ENCODE measurements at places on chromosomes 3 and 15. TPM values are rescaled to one million over a fixed set of nuclear protein-coding genes. Genes with fewer than 3 reads are reported as not detected.

Gene SOX2
- polyA plus RNA-seq, result not detected

Gene SLC28A1
- 51.2 TPM for polyA plus RNA-seq

Gene ROPN1
- polyA plus RNA-seq, result not detected

Gene PP2D1
- not detected for polyA plus RNA-seq

Gene FOXL2
- not detected for polyA plus RNA-seq

Gene CHCHD6
- polyA plus RNA-seq, result 35.2 TPM
